ENCODE measurements at places on chromosomes 6 and 20.

GRCh38 chr20:10709916-10710315, 36.1 kb upstream of the JAG1 start:
- DNase-seq: no peak

- no peak for DNase-seq
These were observed 208.3 kb downstream of the LY86 start for GRCh38 chr6:6796818-6797217.

- DNase-seq: no peak
These were observed 48.3 kb downstream of the ADGRF1 start for GRCh38 chr6:46993846-46994245.

DNA sequence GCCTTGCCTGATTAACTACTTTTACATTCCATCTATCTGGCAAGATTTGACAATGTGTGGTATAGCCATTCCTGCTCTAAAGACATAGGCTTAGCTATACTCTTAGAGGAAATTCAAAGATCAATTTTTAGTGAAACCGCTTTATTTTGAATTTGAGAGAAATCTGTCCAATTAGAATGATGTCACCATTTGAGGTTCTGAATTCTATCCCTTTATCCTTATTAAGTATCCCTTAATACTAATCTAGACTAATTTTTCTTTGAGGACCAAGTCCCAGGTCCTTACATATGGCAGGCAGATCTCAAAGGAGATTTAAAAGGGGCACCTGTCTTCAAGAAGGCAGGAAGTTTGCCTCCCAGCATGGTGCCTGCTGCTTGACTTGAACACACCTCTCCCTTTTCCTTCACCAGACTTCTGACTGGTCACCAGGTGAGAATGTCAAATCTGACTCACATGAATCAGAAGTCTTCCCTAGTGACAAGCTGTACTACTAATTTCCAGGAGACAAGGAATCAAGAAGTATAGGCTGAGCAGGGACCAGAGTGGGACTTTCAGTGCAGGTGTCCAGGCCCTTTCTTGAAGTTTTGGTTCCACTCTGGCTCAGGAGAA, 15.0 kb upstream of the MRAP2 start:
- no peak for DNase-seq

DNA sequence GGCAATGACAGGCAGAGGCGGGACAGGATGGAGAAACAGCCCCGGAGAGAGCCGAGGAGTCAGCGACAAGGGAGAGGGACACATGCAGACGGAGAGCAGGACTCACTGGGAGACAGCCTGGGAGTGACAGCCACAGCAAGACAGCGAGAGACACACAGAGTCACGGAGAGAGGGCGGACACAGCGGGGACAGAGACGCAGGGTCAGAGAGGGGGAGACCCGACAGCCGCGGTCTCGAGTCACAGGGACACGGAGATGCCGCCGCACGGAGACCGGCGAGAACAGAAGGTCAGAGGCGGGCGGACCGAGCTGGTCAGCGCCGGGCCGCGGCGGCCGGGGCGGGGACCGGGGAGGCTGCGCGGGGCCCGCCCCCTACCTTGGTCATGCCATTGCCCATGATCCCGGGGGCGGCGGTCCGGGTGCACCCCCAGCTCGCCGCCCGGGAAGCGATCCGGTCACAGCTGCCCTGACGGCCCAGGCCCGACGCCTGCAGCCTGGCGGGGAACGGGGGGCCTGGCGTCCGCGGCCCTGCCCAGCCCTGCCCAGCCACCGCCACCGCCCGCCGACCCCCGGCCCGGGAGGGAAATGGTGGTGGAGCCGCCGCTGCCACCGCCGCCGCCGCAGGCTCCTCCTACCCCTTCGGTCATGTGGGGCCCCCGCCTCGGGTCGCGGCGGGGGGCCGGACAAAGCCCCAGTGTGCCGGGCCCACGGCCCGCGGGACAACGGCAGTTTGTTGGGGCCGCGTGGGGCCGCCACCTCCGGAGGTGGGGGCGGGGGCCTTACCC, at the start of the genes DUSP15 and TTLL9:
DUSP15 (minus strand) TSS at position 586 of the 784 bp plus-strand sequence; CDS start at position 396, 190 bp downstream.
TTLL9 (plus strand) TSS at position 693 of the 784 bp plus-strand sequence. CDS start 493 bp downstream, outside the sequence.
- no peak for DNase-seq

All from GM18507 (cell line).